ENCODE measurements at places on chromosomes 5 and 9.

DNA sequence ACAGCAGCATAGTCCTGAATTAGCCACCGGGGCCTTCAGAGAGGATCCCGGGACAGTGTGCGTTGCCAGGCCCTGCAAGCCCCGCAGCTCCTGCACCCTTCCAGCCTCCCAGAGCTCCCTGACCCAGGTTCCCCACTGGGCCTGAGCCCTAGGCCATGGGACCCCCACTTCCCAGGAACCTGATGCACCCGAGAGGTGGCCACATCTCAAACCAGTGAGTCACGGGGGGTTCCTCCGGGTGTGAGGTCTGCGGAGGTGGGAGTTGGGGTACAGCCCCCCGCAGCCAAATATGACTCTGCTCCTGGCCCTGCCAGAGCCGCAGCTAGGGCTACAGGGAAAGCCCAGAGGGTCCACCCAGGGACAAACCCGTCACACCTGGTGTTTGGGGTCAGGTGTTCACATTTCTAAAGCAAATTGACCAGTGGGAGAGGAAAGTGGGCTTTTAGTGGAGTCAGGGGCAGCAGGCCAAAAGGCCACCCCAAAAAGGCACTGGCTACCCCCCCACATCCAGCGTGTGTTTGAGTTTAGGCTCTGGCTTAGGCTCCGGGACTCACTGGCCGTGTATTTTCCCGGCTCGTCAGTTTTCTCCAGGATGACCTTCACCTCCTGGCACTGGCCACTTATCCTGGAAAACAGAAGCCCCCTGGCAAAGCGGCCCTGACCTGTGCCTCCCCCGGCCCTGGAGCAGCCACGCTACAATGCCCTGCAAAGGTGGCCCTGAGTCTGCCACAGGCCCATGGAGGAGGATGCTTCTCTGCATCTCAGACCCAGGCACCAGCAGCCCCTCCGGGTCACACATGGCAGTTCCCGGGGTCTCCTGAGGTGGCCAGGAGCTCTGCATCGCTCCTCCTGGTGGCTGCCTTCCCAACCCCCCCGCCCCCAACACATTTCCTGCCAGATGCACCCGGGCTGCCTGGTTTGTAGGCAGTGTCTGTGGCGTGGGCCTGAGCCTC, 17.4 kb upstream of the OBP2B start:
- DNase-seq, result no peak

GRCh38 chr5:96125231-96125891, 163.7 kb upstream of the ELL2 start:
- DNase-seq, result no peak

DNA sequence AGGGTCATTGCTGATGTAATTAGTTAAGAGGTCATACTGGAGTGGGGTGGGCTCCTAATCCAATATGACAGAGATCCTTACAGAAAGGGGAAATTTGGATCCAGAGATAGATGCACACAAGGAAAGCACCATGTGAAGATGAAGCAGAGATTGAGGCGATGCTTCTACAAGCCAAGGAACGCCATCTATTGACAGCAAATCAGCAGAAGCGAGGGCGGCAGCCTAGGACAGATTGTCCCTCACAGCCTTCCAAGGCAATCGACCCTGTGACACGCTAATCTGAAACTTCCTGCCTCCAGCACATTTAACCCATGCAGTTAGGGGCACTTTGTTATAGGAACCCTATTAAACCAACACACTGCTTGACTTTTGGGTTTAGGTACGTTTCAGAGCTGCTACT, 285.1 kb upstream of the DAP start:
- DNase-seq, result no peak

- no peak for DNase-seq
Measured at GRCh38 chr9:6777213-6777902, 19.6 kb downstream of the KDM4C start.

- no peak for DNase-seq
Measured at GRCh38 chr5:111762895-111763294, 5.9 kb upstream of the NREP start.

DNA sequence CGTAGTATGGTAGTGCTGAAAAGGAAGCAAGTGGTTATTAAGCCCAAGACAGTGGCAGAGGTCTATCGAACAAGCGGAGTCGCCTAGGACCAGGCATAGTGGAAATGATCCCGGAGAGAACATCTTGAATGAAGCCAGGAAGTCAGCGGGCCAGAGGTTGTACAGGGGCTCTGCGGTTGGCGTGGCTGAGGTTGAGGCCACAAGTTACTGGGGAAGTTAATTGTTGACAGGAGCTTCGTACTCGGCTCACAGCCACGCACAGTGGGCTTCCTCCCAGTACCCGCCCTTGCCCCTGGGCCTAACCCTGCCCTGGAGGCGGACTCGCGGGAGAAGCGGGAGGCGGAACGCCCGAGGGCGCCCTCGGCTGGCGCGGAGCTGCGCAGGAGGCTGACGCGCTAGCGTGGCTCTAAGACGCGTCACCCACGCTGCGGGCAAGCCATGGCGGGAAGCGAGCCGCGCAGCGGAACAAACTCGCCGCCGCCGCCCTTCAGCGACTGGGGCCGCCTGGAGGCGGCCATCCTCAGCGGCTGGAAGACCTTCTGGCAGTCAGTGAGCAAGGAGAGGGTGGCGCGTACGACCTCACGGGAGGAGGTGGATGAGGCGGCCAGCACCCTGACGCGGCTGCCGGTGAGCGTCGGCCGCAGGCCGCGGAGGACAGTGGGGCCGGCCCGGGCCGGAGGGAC, at the start of gene FBXO4:
FBXO4 (plus strand) TSS at position 410 of the 683 bp plus-strand sequence; CDS start at position 439, 29 bp downstream.
- DNase-seq, result peak; percentile 56

GRCh38 chr5:125576822-125577221, 830.4 kb upstream of the ZNF608 start:
- no peak for DNase-seq

DNA sequence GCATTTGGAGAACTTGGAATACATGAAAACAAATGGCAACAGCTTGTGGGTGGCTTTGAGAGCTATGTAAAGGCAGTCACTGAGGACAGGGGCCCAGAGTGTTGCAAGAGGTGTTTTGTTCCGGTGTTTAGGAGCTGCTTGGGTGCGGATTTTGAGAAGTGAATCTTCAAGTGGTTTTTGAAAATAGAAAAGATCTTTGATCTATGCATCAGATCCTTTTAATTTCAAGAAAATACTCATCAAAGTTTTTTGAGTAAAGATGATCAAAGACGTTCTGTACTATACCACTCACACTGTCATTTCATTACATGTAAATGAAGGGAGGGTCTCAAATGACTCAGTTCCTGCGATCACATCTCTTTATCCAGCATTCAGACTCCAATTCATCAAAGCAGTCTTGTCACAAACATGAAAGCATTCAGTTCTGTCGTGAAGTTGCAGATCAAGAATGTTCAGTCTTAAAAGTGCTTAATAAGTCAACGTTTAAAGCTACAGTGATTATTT, 112.5 kb downstream of the WDR41 start:
- no peak for DNase-seq

- no peak for DNase-seq
Measured at GRCh38 chr5:16524286-16524685, 58.7 kb upstream of the ZNF622 start.

DNA sequence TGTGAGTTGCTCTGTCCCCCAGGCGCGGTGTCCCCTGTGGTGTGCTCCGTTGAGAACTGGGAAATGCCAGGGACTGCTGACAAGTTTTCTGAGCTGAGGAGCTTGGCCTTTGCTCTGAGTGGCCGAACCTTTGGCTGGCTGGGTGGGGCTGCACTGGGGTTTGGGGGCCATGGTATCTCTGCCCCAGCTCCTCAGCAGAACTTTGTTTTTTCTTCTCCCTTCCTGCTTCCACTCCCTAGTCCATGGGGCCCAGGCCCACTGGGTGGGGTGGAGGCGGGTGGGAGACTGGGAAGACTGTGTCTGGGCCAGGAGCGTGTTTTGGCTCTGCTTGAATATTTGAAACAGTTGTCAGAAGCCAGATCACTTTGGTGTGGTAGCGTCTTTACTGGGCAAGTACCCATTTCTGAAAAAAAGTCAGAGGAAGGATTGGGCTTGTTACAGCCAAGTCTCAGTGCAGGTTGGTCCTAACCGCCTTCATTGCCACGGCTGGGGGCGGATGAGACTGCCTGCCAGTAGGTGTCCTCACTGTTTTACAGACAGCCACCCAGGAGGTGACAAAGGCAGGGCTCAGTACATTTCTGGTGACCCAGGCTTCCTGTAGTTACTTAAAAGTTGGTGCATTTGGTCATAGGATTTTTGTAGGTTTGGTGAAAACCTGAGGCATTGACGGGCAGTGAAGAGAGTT, 92.7 kb downstream of the DAB2IP start:
- peak; percentile 62 for DNase-seq

DNA sequence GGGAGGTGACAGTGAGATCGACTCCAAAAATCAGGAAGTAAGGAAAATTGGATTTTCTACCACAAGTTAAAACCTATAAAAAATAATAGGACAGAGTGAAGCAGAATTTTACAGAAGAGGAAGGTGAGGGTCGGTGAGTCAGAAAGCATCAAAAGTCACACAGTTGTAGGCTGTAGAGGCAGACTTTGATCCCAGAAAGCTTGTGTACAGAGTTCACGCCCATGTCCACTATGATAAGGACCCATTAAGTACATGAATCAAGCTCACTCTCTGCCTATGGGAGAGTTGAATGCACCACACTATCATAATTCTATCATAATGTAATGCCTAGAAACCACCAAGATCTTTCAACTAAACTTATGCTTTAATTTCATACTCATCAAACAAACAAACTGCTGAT, 291.2 kb downstream of the PRELID2 start:
- no peak for DNase-seq

GRCh38 chr9:125436613-125437443, 175.2 kb downstream of the GAPVD1 start:
- DNase-seq, result no peak

- no peak for DNase-seq
Measured at GRCh38 chr5:58746321-58746720, 163.4 kb downstream of the RAB3C start.

- DNase-seq, result no peak
Measured at GRCh38 chr5:151745071-151745705, 13.2 kb downstream of the ATOX1 start.

- DNase-seq, result no peak
Measured at GRCh38 chr5:119367502-119368237, 11.9 kb downstream of the TNFAIP8 start.

DNA sequence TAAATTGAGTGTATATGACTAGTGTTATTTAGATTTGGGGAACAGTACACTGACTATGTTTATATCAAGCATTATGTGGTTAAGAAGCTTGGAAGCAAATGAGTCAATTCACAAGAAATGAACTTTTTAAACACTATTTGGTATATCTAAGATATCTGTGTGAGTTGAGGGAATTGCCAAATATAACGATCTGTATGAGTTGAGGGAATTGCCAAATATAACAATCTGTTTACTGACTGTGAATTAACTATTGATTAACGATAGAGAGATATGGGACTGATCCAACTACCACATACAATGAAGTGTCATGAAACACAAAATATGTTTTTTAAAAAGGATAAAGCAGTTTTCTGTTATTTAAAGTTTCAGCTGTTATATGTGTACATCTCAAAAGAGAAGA, 301.4 kb downstream of the TENT4A start:
- DNase-seq, result no peak

DNA sequence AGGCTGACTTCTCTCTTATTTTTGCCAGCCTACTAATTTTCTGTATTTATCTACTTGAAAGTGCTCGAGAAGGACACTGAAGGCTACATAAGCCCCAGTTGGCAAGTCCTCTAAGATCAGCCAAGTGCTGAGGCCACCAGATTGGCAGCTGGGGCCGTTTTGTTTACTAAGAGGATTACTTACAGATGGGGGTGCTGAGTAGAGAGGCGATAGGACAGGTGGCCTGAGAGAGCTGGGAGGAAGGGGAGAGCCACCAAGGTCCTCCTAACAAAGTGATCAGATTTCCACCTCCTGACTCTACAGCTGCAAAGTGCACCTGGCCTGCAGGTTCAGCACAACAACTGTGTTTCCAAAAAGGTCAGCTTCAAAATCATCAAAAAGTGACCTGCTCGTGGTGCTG, 32.9 kb downstream of the FRMD3 start:
- DNase-seq, result no peak

GRCh38 chr9:91658513-91659105, 235.0 kb upstream of the NFIL3 start:
- no peak for DNase-seq

- peak; percentile 40 for DNase-seq
Measured at GRCh38 chr5:143106174-143106573, 297.3 kb downstream of the NR3C1 start.

DNA sequence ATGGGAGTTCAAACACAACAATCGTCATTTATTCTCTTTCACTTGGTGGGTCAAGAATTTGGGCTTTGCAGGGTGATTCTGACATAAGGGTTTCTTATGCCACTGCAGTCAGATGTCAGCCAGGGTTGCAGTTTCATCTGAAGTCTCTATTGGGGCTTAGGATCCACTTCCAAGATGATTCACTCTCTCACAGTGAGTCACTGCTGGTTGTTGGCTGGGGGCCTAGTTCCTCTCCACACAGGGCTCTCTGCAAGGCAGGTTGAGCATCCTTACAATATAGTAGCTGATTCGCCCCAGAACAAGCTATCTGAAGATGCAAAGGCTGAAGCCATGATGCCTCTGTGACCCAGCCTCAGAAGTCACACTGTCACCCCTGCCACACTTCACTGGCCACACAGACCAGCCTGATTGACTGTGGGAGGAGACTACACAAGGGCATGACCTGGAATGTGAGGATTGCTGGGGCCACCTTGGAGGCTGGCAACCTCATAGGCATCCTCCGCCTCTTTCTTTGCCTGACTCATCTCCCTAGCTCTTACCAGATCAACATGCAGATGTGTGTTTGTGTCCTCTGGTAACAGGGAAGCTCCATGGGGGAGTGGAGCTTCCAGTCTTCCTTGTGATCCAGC, 4.5 kb upstream of the CARD19 start:
- peak; percentile 56 for DNase-seq

DNA sequence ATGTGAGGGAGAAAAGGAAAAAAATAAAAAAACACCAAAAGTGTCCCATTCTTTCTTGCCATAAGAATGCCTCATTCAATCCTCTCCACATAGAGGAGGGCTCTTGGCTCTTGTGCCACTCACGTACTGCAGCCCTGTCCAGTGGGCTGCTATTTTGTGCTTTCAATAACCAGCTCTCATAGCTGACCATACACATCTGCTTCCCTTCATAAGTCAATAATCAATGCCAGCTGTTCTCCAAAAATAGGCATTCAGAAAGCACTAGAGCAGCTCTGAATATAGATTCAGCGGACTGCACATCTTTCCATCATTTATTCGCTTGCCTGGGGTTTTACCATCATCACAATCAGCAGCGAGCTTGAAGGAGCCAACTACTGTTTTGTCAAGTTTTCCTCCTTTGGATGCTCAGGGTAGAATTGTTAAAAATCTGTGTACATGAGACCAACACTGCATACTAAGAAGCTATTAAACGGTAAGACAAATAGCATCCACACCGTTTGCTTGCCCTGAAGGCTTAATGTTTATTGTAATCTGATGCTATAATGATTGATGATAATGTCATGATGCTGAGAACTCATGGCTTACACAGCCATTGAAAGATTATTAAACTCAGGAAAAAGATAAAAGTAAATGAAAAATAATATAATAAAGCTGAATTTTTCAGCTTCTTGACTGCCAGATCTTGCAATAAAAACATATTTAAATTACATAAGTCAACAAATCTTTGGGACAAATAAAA, 80.0 kb downstream of the OXCT1 start:
- no peak for DNase-seq

- no peak for DNase-seq
Measured at GRCh38 chr9:20015427-20015931, 226.6 kb upstream of the SLC24A2 start.

GRCh38 chr5:36441280-36441679, 139.6 kb upstream of the RANBP3L start:
- no peak for DNase-seq

GRCh38 chr9:33439731-33440130, 7.7 kb downstream of the AQP3 start:
- DNase-seq, result no peak

All from A549 (cell line).